ENCODE measurements at places on chromosomes 11 and 22. TPM values are rescaled to one million over a fixed set of nuclear protein-coding genes. Genes with fewer than 3 reads are reported as not detected.

DNA sequence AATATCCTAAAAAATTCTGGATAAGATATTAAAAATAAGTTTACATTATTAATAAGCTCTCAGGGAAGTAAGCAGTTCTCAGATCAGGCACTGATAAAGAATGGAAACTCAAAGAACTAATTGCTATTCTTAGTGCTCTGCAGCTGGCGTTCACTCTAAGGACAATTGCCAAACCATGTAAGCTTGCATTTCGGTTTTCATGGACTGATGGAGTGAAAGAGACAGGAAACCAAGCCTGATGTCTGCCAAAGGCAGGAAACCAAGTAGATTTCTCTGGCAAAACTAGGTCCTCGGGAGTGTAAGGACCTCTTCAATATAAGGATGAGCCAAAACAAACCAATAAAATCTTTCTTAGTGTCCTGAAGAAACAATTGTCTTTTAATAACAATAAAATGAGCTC is 355.2 kb downstream of the RAB38 start:
- no peak for DNase-seq

- no peak for DNase-seq
These were observed 368.6 kb downstream of the TBC1D22A start for GRCh38 chr22:47130883-47131631.

GRCh38 chr11:59192446-59193020 is 20.2 kb downstream of the MPEG1 start:
- DNase-seq, result no peak

The CASP12 gene
- total RNA-seq, result not detected

The SLC1A2 gene
- total RNA-seq, result not detected

Measured in kidney epithelial cell (primary cell).